ENCODE measurements at places on chromosomes 11 and 22.
A peak's percentile ranks its signal among the peaks of the same experiment; 100 is the strongest.

DNA sequence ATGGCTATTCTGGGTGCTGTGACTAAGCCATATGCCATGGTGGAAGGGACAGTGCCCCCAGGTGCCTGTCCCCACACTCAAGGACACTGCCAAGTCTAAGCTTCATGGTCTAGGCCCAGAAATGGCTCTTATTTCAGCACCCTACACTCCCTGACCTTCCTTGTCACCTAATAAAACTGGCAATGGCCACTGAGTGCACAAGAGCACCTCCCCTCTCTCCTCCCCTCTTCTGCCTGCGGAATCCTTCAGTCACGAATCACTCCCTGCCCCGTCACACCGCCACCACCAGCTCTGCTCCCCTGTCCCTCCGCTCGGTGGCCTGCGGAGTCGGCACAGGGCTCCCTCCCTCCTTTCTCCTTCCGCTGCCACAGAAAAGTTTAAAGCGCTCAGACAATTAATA, 19.0 kb upstream of the LMO1 start:
- no peak for DNase-seq

- no peak for DNase-seq
Measured at GRCh38 chr22:22706253-22706915, 62.0 kb downstream of the GGTLC2 start.

DNA sequence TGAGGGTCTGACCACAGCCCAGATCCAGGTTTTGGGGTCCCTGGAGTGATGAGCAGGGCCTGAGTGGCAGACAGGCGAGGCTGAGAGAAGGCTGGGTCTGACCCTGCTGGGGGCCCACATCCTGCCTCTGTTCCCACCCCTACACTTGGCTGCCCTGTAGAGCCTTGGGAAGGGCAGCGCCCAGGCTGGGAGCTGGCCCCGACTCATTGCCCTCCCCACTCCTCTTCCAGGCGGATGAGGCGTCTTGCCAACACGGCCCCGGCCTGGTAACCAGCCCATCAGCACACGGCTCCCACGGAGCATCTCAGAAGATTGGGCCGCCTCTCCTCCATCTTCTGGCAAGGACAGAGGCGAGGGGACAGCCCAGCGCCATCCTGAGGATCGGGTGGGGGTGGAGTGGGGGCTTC, 4.9 kb downstream of the DERL3 start:
- DNase-seq = no peak

- DNase-seq = no peak
Measured at GRCh38 chr11:1241706-1242105, 18.8 kb downstream of the MUC5B start.

GRCh38 chr11:109306322-109306721, 115.7 kb upstream of the C11orf87 start:
- peak; percentile 64 for DNase-seq

- DNase-seq = no peak
Measured at GRCh38 chr11:81421251-81421860, 1312.3 kb downstream of the FAM181B start.

DNA sequence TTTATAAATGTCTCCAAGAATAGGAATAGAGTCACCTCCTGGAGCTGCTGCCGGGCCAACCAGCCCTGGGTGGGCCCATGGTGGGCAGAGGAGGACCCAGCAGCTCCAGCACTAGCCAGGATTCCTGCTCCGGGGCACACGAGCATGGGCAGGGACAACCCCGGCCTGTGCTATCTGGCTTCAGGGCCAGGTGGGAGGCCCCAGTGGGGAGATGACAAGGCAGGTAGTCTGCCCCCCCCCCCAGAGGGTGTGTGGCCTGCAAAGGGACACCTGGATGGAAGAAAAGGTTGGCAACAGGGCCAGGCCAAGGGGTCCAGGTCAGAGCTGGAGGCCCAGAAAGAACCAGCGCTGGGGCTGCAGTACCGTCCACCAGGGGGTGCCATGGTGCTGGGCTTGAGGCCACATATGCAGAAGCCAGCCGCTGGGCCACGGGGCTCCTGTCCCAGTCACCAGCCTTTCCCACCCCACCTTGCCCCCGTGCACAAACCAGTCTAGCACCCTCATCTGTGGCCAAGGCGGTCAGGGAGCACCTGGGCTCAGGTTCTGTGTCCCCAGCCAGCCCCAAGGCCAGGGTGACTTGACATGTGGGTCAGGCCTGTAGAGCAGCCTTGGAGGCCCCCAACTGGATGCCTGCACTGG, 3.4 kb downstream of the TSPAN32 start:
- no peak for DNase-seq

DNA sequence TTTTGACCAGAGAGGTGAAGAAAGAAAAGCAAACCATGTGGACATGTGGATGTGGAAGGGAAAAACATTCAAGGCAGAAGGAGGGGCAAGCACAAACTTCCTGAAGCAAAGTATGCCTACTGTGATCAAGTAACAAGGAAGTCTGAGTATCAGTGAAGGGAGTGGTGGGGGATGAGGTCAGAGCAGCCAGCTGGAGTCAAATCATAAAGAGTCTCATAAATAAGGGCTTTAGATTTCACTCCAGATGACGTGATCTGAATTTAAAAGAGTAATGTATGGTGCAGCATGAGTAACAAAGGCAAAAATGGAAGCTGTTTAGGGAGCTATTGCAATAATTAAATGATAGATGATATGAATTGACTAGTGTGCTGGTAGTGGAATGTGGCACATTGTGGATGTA, 665.4 kb upstream of the CCDC90B start:
- no peak for DNase-seq

- peak; percentile 84 for DNase-seq
Measured at GRCh38 chr11:132472411-132473172, 1059.7 kb downstream of the OPCML start.

GRCh38 chr11:134230339-134230738, 5.9 kb downstream of the VPS26B start:
- DNase-seq = no peak

Data from GM04503 (cell line).